NCI-H510A treated with DMSO at 0.1 percent for 48 hours (cell line): ENCODE measurements at places on chromosomes 11 and 22.

DNA sequence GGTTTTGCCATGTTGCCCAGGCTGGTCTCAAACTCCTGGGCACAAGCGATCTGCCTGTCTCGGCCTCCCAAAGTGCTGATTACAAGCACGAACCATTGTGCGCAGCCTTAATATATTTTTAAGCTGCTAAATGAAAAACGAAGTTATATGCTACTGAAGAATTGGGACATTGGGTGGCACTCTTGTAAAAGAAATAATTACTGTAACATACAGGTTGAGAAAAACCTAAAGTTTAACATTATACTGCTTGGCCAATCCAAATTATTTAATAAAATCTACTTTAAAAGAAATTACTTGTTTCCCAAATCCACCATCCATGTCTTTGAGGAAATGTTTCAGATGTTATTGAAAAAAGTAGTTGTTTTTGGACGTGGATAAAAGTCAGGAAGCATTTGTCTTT is 37.9 kb upstream of the ARHGAP32 start:
- no peak for DNase-seq

DNA sequence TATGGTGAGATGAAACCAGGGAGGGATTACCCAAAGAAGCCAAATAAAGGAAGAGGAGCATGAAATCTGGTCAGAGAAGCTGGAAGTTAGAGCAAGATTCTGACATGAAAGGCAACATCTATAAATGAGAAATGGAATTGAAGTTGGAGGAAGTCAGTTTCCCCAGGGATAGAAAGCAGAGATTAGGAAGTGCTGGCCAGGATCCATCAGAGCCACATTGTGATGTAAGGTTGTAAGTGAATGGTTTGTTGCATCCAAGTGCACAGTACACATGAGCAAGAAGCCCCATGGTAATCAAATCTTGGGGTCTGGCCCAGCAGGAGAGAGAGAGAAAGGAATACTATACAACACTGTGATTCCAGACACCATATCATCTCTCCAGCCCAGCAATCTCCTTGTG is 6.6 kb upstream of the NLRP10 start:
- no peak for DNase-seq

GRCh38 chr11:29129844-29130243 is 887.0 kb downstream of the KCNA4 start:
- DNase-seq = no peak

GRCh38 chr11:75055511-75055910 is 41.2 kb downstream of the OR2AT4 start:
- DNase-seq = no peak

DNA sequence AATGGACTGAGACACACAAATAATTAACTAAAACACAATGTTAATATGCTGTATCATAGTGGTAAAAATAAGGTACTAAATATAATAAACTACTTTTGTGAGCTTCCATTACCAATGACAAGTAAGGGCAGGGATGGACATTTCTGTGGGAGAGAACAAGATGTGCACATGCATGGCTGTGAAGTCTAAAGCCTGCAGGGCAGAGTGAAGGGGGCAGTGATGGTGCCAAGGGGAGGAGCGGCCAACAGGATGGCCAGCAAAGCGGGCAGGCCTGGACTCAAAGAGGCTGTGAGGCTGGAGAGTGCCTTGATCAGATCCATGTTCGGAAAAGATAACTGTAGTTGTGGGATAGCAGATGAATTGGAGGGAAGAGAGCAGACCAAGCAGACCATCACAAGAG is 12.5 kb downstream of the DESI1 start:
- no peak for DNase-seq

GRCh38 chr11:103543456-103543855 is 434.2 kb downstream of the DYNC2H1 start:
- no peak for DNase-seq

DNA sequence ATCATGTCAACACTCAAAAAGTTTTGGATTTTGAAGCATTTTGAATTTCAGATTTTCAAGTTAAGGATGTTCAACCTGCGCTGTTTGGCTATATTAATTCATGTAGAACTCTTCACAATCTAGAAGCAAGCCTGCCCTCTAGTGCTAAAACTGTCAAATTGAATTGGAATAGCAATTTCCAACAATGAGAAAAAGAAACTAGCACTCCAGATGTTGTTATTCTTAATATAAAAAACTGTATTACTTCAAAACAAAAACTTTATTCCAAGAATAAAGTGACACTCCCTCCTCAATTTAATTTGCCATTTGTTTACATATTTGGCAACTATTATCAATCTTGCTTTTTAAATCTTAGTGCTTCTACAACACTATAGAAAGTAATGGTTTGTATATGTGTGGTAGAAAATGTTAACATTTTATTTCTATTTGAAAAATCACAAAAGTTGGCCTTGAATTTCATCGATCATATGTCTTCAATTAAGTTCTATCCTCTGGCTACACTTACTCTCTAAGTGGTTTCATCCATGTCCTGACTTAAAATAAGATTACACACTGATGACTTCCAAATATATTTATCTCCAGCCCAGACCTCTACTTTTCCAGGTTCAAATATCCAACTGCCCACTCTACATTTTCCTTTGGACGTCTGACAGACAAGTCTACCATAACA is 36.6 kb downstream of the DCUN1D5 start:
- peak; percentile 17 for DNase-seq

- DNase-seq = no peak
Measured at GRCh38 chr11:73969991-73970800, 12.4 kb downstream of the UCP2 start.

GRCh38 chr11:13679768-13680167 is 11.3 kb downstream of the FAR1 start:
- no peak for DNase-seq
